Right lung (tissue), 10 donors: ENCODE measurements at places on chromosomes 2 and 18.

- no peak for DNase-seq
These were observed 1.8 kb downstream of the SCN9A start for GRCh38 chr2:166373951-166374350.

DNA sequence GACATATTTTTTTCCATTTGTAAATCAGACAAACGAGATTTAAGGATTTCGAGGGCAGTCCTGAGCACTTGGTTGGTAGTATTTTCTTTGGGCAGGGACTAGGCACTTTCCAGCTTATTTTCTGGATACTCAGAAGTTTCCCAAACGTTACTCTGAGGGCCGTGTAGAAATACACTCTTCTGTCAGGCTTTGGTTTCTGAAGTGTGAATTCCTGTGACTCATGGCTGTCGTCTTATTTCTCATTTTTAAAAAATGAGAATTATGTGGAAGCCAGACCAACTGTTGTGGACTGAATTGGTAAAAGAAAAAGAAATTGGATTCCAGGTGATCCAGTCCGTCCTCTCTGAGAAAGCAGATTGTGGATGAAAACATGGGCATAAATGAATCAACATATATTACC lies 658.6 kb upstream of the FANCL start:
- no peak for DNase-seq

DNA sequence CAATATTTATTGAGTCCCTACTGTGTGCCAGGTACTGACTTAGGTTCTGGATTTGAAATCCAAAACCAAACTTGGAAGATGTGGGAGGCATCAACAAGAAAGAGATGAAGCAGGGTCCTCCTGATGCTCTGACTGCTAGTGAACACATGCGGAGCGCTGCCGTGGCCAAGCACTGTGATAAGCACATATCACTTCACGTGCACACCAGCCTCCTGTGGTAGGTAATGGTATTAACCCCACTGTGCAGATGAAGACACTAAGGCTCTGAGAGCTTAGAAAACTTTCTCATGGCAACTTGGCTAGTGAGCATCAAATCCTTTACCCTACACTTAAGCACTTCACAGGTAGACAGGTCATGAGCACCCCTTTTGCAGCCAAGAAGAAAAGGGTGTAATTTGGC lies 216.1 kb downstream of the HAUS1 start:
- no peak for DNase-seq

DNA sequence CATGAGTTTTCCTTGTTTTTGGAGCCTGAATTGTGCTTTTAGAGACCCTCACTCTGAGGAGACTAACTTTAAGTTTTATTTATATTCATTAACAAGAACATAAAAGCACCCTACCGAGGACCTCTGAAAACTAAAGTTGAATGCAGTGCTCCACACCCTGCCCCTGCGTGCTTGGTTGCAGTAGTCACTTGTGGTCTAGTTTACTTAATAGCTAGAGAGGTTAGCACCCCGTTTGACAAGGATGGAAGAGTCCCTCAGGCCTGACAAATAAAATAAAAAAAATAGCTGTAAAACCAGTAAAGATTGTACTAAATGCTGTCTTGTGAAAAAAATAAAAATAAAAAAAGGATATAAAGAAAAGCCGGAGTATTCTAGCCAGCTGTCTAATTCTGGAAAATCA lies 395.2 kb downstream of the MTX2 start:
- no peak for DNase-seq

DNA sequence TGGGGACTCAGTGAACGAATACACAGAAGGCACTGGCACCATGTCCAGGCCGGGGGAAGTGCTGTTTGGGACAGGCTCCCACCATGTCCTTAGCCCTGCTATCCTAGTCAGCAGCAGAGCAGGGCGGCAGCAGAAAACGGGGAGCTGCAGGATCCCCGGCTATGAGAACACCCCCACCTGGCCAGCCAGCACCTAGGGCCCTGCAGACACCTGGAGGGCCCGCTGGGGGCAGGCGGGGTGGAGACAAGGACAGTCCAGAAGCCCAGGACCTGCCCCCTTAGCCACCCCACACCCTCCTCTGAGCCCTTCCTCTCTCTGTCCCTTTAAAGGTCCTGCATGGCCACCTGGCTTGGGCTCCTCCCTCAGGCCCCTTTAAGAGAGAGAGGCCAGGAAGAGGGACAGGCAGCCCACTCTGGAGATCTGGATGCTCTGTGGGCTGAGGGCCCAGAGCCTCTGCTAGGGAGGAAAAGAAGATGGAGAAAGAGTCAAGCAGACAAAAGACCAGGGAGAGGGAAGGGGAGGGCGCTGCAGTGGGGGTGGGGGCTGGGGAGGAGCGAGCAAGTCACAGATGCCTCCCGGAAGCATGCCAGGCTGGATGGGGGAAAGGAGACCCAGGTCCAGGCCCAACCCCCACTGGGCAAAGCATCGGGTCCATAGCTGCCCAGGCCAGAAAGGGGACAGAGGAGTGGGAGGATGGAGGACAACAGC lies 48.6 kb downstream of the BIN1 start:
- no peak for DNase-seq

- DNase-seq, result no peak
These were observed 123.4 kb downstream of the MTCL1 start for GRCh38 chr18:8828798-8829197.

DNA sequence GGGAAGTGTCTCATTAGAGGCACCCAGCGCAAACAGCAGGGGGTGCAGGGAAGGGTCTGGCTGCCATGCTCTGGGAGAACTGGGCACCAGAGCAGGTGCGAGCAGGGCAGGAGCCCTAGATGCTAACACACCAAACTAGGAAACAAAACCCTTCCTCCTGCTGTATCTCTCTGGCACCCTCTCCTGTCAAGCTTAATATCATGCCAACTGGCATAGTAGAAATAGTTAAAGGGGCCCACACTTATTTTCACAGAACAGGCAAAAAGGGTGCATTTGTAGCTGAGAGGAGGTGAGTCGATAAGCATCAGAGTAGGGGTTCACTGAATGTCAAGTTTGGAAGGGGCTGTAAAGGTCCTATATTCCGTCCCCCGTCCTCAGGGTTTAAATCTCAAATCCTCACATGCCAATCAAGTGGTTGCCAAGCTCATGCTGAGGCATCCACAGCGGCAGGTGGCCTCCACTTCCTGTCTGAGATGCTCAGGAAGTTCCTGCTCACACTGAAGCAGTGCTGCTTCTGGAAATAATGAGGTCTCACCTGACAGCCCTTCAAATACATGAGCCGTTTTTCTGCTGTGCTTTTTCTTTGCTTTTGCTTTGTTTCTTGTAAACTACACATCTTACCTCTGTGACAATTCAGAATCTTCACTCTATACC lies 14.9 kb upstream of the ACKR3 start:
- no peak for DNase-seq

DNA sequence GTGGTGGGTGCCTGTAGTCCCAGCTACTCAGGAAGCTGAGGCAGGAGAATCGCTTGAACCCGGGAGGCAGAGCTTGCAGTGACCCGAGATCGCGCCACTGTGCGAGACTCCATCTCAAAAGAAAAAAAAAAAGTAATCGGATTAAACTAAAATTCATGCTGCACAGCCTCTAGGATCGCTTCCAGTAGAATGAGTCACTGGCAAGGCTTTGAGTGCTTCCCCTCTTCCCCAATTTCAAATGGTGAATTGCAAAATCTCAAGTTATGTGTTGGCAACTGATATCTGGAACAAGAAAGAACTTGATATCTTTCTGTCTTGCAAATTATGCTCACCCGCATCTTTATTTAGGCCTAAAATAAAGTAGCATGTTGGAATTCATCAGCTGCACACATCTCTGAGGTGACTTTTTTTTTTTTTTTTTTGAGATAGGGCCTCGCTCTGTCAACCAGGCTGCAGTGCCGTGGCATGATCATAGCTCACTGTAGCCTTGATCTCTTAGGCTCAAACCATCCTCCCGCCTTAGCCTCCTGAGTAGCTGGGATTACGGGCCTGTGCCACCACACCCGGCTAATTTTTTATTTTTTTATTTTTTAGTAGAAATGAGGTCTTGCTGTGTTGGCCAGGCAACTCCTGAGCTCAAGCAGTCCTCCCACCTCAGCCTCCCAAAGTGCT lies 12.7 kb downstream of the TTC39C start:
- DNase-seq, result peak; percentile 72

GRCh38 chr2:46010925-46011490 lies 286.2 kb upstream of the EPAS1 start:
- peak; percentile 25 for DNase-seq

- DNase-seq, result no peak
These were observed 230.5 kb downstream of the ZNF521 start for GRCh38 chr18:25121442-25121841.

DNA sequence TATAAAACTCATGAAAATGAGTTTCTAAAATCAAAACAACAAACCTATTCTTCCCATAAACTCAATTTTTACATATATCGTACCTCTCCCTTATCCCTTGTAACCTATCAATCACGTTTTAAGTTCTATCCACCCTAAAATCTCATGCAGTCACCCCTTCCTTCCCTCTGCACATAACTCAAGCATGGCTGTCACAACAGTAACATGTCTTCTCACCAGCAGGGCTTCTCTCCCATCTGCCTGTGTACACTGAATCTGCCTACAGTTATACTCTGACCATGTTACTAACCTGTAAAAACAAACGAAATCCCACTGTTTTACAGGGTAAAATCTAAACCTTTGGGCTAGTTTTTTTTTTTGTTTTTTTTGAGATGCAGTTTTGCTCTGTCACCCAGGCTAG lies 68.2 kb downstream of the MAP4K3 start:
- DNase-seq, result no peak

DNA sequence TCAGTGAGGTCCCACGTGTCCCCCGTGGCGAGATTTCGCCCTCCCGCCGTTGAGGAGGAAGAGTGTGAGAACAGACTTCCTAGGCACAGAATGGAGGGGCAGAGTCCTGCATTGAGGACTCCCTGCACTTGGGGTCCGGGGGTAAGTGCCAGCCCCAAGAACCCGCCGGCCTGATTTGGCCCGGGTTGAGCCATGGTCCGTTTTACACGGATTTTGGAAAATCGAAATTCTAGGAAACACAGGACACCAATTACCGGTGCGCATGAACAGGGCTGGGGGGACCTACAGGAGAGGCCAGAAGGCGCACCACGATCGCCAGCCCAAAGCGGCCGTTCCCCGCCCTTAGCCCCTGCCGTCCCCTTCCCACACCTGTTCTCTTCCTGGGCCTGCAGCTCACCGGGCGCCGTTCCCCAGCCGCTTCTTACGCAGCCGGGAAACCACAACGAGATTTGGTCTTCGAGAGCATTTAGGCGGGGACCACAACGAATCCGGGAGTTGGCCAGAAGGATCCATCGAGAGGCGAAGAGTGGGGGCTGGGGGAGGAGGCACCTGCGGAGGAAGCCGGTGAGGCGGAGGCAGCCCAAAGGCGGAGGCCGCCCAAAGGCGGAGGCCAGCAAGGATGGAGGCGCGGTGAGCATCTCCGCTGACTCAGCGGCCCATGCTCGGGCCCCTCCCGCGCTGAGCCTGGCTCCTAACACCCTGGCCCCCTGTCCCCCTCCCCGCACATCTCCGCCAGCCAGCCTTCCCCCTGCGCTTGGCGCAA lies 464 bp upstream of the TLX2 start:
- DNase-seq, result no peak

DNA sequence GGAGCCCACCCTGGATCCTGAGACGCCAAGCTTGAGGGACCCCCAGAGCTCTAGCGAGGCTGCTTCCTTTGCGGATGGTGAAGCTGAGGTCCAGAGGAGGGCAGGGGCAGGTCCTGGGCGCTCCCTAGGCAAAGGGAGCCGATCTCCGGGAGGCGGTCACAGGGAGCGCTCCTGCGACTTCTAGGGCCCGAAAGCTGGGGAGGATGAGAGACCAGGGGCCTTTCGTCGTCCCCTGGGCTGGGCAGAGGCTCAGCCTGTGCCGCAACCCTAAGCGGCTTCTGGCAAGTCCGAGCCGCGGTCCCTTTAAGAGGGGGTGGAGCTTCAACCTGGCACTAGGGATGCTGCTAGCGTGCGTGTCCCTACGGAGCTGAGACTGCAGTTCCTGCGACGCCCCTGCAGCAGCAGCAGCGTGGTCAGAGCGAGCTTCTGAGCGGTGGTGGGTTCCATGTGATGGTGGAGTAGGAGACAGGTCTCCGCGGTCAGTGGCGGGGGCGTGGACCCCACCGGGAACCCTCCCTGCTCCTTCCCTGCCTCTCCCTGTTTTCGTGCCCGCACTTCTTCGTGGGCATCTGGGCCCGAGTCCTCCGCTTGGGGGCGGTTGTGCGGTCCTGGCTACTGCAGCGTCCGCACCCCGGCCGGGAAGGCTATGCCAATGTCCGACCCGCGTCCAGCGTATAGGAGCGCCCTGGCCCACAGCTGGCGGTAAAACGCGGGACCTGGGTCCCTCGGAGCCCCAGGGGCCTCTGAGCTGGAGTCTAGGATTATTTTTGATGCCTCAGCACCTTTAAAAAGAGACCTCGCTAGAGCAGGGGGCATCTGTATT lies 154.6 kb downstream of the CCDC74A start:
- DNase-seq, result peak; percentile 73

- DNase-seq, result no peak
These were observed 67.3 kb upstream of the SALL3 start for GRCh38 chr18:78912336-78912735.

- DNase-seq, result peak; percentile 12
These were observed 135.9 kb downstream of the ABCA12 start for GRCh38 chr2:215002500-215002899.

DNA sequence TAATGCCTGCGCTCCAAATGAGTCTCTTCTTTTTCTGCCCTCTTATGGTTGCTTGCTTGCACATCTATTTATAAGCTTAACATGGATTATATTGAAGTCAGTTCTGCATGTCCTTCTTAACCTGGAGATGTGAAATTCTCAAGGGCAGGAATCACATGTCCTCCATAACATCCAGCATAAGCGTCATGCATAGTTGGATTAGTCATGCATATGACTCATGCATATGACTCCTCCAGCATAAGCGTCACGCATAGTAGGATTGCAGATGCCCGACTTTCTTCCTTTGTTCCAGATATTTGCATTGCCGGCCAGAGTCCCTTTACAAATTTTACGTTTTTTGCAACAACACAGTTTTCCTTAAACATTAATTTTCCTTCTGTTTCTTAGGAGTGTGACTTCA lies 308.6 kb downstream of the TGIF1 start:
- DNase-seq, result no peak

GRCh38 chr18:58148954-58149471 lies 105.0 kb downstream of the NEDD4L start:
- no peak for DNase-seq

DNA sequence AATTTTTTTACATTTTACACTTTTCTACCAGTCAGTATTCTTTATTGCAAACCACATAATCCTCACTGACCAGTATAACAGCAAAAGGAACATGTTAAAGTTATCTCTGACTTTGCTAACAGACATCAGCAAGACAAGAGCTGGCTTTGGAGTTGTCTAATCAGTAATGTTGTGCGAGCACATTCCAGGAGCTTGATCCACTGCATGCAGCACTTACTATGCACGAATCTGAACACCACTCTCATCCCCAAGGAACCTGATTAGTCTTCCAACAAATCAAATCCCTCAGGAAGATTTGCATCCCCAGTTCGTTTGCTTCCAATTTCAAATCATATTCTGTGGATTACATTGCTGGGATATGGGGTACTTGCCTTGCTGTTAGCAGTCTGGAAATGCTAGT lies 269.3 kb upstream of the EPC2 start:
- DNase-seq, result no peak

DNA sequence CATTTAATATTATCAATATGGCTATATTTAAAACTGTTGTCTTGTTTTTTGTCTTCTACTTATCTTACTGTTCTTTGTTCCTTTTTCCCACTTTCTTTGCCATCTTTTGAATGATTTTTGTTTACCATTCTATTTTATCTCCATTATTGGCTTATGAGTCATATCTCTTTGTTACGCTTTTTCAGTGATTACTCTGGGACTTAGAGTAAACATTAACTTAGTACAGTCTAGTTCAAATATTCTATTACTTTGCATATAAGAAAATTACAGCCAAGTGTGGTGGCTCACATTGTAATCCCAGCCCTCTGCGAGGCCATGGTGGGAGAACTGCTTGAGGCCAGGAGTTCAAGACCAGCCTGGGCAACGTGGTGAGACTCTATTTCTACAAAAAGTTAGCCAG lies 26.1 kb downstream of the ADCY3 start:
- no peak for DNase-seq
